Activated gamma-delta T cell (primary cell): ENCODE measurements at places on chromosomes 2 and 18.

DNA sequence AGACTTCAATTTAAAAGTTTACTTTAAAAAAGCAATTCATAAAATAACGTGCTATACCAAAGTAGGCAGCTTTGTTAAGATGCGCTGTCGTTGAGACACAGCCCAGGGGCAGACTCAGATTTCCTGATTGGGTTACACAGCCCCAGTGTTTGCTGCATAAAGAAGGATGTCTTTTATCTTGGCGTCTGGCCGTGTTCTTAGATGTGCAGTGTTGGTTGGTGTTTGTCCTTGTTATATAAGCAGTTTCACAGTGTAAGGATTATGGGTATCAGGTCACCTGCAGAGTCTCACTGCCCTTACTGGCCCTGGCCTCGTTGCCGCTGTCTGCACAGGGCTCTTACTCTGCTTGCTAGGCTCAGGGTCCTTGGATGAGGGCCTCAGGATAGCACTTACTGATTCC lies 108.5 kb downstream of the WDSUB1 start:
- DNase-seq = no peak

DNA sequence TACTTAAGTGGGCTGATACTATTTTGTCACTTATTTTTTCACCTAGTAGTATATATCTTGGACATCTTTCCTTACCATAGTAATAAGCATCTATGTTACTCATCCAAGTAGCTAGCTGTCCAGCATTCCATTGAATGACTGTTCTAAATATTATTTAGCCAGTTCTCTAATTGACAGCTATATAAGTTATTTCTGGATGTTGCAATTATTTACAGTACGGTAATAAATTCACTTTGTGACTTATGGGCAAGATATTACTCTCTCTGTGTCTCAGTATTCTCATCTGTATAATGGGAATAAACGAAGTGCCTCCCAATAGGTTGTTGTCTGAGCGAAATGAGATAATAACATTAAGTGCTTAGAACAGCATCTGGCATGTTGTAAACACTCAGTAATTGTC lies 46.6 kb upstream of the AGAP1 start:
- no peak for DNase-seq

DNA sequence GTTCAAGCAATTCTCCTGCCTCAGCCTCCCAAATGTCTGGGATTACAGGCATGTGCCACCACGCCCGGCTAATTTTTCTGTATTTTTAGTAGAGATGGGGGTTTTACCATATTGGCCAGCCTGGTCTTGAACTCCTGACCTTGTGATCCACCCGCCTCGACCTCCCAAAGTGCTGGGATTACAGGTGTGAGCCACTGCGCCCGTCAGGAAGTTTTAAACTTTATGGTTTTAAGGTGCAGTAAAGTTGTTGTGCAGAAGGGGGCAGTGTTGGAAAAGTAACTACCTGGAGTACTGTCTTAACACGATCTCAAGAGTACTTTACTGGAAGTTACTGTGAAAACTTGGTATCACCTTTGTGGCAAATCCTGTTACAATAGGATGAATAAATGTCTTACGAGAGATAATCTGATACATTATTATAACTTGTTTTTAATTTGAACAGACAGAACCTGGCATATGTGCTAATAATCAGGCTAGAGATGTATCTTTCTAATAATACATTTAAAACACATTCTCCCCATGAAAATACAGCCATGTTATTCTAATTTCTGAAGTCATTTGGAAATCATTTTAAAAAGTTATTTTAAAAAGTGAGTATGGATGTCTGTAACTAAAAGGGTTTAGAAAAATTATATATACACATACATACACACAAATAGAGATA lies 10.8 kb downstream of the SPDYA start:
- DNase-seq = no peak

DNA sequence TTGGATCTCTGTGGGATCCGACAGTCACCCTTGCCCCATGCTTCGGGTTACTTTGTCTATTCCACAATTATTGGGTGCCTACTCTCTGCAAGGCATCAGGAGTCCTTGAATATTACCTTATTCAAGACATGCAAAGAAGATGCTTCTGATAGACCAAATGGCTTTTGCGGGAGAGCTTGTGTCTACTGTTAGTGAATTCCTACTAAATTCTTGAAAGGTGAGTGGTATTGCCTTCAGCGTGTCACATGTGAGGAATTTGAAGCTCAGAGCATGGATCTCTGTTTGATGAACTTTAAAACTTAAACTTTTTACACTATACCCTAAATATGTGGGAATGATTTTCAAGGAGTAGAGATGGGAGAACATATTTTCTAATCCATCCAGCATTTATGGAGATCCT lies 184.4 kb downstream of the LTBP1 start:
- DNase-seq = no peak

DNA sequence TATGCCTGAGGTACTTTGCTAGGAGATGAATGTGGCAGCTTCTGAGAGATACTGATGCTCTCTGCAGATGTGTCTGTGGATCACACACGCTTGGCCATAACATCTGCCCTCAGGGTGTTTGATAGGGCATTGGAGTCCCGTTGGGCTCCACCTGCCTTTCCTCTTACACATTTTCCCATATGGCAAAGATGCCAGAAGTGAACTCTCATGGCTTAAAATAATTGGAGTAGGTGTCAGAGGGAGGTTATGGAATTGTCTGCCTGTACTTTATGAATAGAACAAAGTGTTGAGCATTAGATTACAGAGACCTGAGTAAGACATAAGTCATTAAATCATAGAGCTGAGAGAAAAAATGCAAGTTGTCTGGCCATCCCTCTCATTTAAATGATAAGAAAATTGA lies 75.3 kb upstream of the PNPT1 start:
- no peak for DNase-seq

- no peak for DNase-seq
These were observed 215.6 kb upstream of the POU3F3 start for GRCh38 chr2:104638190-104638858.
